Stimulated activated CD4-positive, alpha-beta T cell treated with anti-CD3 and anti-CD28 coated beads, TNF-alpha, amount 100 ng/mL, for 48 hours (primary cell): ENCODE measurements at places on chromosomes 3 and 15.

- DNase-seq: no peak
Measured at GRCh38 chr3:61565569-61565968, 4.2 kb downstream of the PTPRG start.

GRCh38 chr3:56899851-56900250 lies 98.1 kb upstream of the ARHGEF3 start:
- no peak for DNase-seq

GRCh38 chr15:27361438-27361837 lies 390.5 kb downstream of the GABRG3 start:
- no peak for DNase-seq

GRCh38 chr3:117928836-117929235 lies 1105.8 kb downstream of the IGSF11 start:
- DNase-seq: no peak

- DNase-seq: no peak
Measured at GRCh38 chr3:30713885-30714503, 107.6 kb downstream of the TGFBR2 start.

DNA sequence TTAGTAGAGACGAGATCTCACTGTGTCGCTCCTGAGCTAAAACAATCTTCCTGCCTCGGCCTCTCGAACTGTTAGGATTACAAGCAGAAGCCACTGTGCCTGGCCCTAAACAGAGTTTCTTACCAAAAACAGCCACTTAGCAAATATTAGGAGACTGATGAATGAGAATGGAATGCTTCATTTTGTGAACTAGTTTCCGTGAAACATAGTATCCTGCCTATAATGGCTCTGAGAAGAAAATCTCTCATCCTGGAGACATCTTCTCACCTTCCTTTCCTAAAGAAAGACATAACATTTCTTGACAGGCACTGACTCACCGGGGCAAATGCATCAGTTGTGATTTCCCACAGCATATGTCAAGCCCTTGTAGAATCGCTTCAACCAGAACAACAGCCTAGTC lies 44.9 kb downstream of the GJD2 start:
- DNase-seq: no peak

DNA sequence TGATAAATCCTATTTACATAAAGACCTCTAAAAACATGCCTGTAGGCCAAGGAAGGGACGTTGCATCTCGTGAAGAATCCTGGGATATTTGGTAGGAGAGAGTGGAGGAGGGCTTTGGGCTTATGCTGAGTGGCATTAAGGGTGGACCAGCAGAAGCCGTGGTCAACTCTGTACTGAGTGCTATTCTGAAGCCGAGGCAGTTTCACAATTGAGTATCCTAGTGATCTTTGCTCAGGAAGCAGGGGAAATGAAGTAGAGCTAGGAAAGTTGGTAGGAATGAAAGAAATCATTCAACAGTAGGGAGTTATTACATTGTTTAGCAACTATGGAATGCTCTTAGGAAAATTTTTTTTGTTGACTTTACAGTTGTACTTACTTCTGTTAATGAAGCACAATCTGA lies 24.2 kb downstream of the MCTP2 start:
- DNase-seq: no peak

DNA sequence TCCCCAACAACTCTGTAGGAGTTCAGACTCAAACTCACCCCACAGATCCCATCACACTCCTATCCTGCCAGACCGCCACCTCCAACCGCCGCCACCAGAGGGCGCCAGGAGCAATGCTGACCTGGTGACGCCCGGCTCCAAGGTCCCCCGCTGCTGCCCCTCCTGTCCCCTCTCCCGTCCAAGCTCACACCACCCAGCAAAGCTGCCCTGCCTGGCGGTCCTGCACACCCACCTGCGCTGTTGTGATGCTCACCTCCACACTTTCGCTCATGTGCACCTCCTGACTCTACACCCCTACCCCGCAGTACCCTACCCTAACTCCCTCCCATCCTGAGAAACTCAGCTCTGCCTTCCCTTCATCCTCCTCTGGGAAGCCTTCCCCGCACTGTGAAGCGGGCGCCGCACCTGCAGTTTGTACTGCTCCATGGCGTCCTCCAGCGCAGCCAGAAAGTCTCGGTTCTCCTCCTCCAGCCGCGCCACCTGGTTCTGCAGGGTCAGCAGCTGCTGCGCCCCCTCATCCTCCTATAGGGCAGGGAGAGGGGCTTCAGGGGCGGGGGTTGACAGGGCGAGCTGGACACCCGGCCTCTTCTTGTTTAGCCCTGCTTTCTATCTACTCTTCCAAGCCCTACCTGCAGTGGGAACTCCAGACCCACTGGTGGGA lies 7.9 kb downstream of the KIF7 start:
- DNase-seq: peak; percentile 49

DNA sequence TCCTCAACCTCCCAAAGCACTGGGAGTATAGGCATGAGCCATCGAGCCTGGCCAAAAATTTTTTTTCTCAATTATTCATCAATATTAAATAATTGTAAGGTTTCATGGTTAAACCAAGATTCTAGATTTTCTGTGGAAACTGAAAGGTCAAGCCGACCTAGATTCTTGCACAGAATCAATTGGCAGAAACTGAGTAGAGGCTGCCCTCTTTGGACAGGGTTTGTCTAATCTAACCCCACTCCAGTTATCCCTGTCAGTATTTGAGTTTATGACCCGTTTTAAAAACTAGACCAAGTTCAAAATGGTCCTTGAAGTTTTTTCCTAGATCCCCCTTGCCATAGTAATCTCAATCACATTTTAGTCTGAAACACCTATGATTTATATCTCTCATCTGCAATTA lies 8.6 kb upstream of the ADAM10 start:
- no peak for DNase-seq

DNA sequence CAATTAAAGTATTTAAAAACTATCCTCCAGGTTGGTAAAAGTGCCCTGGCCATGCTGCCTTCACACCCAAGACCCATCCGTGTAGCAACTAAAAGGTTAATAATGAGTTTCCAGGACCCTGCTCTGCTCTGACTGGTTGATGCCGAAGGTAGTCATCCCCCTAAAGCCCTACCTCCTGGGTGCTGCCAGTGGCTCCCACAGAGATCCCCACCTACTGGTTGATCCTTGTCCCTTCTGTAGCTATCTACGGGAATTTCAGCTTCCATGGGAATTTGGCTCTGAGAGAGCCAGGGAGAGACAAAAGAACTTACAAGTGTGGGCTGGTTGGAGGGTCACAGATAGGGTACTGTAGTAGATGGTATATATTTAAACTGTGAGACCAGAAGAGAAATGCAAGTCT lies 110.6 kb upstream of the NANOGP8 start:
- DNase-seq: no peak

DNA sequence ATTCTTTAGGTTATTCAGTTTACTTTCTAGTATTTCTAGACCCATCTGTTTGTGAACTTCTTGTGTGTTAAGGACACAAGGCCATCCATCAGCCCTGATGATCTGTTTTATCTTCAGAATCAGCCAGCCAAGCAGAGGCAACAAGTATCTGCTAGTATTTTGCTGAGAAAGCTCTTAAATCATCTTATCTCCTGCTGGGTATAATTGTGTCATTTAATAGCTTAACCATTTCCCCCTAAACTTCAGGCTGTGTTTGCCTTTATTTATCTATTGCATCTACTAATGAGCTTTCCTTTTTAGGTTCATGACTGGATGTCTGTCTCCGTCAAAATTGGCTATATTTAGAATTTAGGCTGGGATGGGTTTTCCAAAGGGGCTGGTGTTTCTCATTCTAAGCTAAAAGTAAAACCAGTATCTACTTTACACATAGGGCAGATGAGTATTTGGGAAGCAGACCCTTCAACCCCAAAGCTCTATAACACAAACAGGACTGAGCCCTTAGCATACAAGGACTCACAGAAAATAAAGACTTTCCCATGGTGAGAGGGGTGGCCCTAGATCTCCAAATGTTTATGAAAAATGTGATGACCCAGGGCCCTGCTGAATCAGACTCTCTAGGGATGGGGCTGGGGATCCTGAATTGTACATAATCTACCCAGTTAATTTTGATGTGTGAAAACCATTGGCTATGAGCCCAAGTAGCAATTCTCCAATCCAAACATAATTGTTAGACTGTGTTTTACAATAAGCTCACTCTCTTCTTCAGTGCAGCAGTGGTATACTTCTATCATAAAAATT lies 65.3 kb upstream of the PSMD6 start:
- no peak for DNase-seq

DNA sequence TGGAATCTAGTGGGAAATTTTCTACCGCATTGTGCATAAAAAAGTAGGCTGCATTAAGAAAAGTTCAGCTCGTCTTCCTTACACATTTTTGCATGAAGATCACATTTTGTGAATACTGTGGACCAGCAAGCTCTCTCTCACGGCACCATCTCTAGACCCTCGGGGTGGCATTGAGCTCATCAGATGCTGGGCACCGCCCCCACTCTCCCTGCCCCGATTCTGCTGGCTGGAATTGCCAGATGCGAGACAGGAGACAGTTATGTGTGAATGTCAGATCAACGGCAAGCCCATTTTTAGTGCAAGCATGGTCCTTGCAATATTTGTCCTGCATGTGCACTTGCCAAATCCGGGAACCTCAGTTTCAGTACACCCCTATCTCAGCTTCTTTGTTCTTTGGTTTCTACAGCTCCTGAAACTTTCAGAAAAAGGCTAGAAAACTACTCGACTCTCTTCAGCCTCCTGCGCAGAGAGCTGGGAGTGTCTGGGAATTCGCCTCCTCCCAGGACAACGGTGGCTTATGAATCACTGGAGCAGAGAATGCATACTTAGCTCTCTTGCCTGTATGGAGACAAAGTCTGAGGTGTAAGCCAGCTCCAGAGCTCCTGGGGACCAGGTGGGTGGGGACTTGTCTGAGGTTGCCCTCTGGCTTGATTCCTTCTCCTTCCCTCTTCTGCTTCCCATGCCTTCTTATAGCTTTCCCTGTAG lies 285.2 kb upstream of the ATP10A start:
- DNase-seq: no peak

DNA sequence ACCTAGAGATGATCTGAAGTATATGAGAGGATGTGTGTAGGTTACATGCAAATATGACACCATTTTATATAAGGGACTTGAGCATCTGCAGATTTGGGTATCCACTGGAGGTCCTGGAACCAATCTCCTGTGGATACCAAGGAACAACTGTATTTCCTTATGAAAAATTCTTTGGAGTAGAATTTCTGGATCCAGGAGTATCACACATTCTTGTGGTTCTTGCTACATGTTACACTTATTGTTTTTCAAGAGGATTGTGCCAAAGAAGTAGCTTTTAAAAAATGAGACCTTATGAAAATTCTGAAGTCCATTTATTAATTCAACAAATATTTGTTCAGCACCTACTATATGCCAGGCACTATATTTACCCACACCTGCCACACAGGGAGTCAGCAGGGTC lies 15.7 kb upstream of the TBC1D23 start:
- DNase-seq: no peak

GRCh38 chr3:130661140-130661891 lies 85.3 kb downstream of the PIK3R4 start:
- no peak for DNase-seq

- no peak for DNase-seq
Measured at GRCh38 chr15:100227781-100228180, 114.0 kb downstream of the ADAMTS17 start.
